ENCODE measurements at places on chromosomes 16 and 17.

DNA sequence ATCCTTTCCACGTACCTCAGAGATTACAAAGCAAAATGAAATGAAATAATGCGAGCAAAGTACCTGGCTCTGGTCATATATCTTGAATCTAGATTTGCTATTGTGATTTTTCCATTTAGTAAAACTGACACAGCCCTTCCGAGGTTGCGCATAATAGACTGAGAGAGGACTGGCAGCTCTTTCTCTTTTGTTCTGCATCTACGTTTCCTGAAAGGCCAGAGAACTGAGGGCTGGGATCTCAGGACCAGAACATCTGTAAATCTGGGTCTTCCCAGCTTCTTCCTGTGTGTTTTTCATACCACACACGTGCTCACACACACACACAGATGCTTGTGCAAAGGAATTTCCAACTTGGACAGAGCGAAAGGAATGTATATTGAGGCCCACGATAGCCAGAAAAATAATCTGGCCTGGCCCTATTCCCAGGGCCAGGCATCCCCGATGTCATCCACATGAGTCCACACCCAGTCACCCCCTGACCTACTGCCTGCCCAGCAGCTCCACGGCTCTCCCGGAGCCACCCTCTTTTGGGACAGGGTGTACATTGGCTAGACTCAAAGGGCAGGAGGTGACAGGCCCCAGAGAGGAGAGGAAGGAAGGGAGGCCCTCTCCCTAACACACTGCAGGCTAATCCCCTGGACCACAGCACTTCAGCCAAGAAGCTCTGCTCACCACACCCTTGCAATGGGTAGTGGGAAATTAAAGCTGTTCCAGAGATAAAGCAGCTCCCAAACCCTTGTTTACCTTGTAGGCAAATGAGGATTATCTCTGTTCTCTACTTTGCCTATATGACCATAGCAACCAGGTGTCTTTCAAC, 41.8 kb downstream of the NOL11 start:
- no peak for DNase-seq

GRCh38 chr16:25692351-25692741, 587 bp downstream of the HS3ST4 start:
- DNase-seq = no peak

GRCh38 chr16:11211977-11212797, 43.8 kb downstream of the SOCS1 start:
- DNase-seq = no peak

GRCh38 chr16:19518388-19518787, 3.5 kb downstream of the GDE1 start:
- no peak for DNase-seq

- DNase-seq = no peak
Observed at GRCh38 chr16:30787613-30788378, 791 bp upstream of the ZNF629 start.

GRCh38 chr17:4986403-4986802, 1.1 kb downstream of the CAMTA2 start:
- no peak for DNase-seq

GRCh38 chr17:39318636-39319035, 82.8 kb downstream of the FBXL20 start:
- DNase-seq = no peak

- DNase-seq = no peak
Observed at GRCh38 chr16:4796982-4797804, 2.0 kb downstream of the SMIM22 start.

DNA sequence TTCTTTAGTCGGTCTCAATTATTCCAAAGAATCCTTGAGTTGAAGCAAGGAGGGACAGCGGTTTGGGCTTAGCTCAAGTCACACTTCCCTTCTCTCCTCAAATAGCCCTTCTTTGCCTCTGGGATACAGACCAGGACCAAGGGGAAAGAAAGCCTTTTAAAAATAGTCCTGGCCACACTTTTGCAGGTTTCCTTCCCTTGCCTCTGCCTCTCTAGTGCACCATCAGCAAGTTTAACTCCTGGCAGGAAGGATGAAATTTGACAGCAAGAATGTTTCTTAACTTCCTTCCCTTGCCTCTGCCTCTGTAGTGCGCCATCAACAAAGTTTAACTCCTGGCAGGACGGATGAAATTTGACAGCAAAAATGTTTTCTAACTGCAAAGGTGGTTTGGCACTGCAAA, 7.2 kb upstream of the G6PC1 start:
- no peak for DNase-seq

GRCh38 chr16:25095636-25096035, 15.9 kb upstream of the LCMT1 start:
- no peak for DNase-seq

- no peak for DNase-seq
Observed at GRCh38 chr16:85436636-85437165, 176.4 kb upstream of the GSE1 start.

DNA sequence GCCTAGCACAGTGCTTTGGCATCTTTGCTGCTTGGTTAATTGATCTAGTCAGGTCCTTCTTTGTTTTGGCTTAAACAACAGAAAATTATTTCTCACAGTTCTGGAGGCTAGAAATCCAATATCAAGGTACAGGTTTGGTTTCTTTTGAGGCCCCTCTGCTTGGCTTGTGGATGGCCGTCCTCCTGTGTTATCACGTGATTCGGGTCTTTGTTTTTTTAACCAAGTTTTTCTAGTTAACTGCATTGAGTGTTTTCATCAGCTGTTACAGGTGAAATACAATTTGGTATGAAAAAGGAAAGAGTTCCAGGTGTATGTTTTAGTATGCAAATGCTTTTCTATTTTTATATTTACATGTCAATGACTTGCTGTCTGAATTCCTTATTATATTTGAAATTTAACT, 2.8 kb downstream of the NLK start:
- DNase-seq = no peak

DNA sequence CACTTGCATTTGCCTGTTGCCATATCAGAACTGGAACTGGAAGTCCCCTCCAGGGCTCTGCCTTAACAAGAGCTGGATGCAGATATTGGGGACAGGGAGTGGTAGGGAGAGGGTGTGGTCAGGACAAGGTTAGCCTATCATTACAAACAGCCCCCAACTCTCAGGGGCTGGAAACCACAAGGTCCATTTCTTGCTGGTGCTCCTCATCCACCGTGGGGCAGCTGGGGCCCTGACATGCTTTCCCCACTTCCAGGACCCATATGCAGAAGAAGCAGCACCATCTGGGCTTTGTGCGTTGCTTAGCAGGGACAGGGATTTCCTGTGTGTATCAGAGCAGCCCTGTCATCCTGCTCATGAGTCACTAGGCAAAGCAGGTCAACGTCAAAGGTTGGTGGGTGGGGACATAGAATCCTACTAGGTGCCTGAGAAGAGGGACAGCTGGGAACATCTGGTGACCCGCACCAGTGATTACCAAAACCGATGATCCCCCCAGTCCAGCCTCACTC, 26.9 kb downstream of the RGS9 start:
- DNase-seq = no peak
